HuH-7 (cell line): ENCODE measurements at places on chromosomes 16 and 17.
A peak's percentile ranks its signal among the peaks of the same experiment; 100 is the strongest.

- DNase-seq, result no peak
These were observed 25.1 kb upstream of the AATK start for GRCh38 chr17:81191116-81191515.

GRCh38 chr17:37770631-37771518 lies 26.0 kb upstream of the HNF1B start:
- DNase-seq, result peak; percentile 56

- DNase-seq, result no peak
These were observed 56.5 kb downstream of the GNAO1 start for GRCh38 chr16:56247808-56248207.

GRCh38 chr16:12470311-12471229 lies 333.1 kb downstream of the CPPED1 start:
- no peak for DNase-seq

DNA sequence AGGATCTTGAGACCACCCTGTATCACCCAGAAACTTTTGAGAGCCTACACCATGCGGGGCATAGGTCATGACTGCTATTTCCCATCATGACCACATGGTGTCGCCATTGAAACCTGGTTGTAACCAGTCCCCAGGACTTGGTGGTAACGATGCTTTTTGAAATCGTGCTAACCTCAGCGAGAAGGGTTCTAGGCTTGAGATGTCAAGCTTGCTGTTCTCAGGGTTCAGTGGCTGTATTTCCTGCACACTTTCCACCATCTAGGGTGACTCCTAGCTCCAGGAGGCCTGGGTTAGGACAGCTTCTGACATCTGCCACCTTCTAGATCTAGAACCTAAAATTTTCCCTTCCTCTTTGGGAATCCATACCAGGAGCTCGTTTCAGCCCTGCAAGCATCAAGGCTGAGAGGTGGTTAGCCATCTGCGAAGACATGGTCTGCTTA lies 13.0 kb upstream of the SPNS3 start:
- peak; percentile 72 for DNase-seq

DNA sequence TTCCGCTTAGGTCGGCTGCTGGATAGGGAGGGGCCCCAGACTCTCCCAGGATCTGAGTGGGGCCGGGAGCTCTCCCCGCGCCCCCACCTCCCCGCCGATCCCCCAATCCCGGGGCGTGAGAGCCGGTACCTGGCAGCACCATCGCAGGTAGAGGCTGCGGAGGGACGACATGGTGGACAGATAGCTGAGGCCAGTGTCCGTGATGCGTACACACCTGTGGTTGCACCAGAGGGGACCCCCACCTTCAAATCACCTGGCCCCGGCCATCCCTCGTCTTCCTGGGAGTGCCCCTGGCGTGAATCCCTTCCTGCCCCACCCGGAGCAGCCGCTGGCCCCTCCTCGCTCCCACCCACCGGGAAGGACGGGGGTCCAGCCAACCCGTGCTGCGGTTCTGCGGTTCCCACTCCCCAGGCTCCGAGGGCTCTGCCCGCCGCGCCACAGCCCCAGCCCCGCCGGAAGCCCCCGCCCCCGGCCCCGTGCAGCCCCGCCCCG lies 4.7 kb upstream of the WDR24 start:
- no peak for DNase-seq

DNA sequence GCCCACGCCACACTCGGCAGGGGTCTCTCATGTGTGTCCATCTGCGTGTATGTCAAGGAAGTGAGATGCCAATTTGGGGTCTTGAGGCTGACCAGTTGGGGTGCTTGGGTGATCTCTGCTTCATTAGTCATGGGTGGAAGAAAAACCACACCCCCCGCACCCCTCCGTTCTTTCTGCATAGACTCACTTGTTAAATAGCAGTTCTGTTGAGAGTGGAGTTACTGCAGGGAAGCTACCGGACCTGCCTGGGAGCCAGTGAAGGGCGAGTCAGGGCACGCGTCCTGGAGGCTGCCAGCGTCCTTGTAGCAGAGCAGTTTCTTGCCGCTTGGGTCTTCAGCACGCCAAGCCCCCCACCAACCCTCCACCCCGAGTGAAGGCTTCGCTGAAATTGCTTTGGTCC lies 8.5 kb downstream of the SNN start:
- no peak for DNase-seq

DNA sequence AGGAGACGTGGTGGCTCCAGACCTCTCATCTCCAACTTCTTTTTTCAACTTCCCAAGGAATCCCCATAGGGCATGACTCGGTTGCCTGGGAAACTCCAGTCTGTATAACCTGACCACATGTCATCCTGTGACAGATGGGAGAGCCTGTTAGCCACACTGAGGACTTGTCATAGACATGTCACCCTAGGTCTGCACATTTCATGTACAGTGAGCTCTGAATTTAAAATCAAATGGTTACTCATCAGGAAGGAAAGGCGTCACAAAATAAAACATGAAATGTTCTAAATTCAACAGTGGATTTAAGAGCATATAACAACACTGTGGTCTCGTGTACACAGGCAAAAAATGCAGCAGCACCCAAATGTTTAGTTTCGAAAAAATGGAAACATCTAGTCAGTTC lies 22.2 kb upstream of the ADAMTS18 start:
- DNase-seq, result no peak
